ENCODE measurements at places on chromosomes 1 and 21. TPM values are rescaled to one million over a fixed set of nuclear protein-coding genes. Genes with fewer than 3 reads are reported as not detected.

GRCh38 chr1:183808296-183809027 lies 3.5 kb downstream of the RGL1 start:
- H3K27ac ChIP-seq: 0 out of 2 replicates have a peak overlapping the region, but pooled peaks have one; percentile 3
- no peaks in the 10 kb centered on the region for H3K36me3 ChIP-seq
- no peak for DNase-seq
- no peak overlapping the region for H3K4me3 ChIP-seq

DNA sequence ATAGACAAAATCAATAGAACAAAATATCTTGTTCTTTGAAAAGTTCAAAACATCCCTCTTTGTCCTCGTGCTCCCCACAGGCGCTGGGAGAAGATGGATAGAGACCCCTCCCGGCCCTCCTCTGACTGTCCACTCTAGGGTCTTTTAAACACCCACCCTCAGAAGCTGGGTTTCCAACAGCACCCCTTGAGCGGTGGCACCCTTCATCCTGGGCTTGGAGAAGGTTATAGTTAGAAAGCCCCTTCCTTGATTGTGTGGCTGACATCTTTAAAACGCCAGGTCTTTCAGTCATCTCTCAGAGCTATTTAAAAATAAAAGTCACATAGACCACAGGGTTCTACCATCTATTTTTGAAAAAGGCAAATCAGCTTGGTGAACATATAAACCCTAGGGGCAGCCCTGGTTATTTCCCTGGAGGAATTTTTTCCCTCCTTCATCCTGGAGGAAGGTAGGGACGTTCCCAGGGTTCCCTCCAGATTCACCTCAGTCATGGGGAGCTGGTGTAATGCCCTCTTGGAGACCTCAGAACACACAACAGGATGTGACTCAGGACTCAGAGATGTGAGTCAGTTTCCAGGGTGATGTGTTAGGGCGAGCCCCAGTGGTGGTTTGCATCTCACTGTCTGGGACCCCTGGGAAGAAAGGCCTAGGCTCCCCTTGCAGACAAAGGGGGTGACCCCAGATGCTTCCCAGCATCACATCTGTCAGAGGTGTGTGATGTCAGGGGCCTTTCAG lies 138.5 kb downstream of the CLIC6 start:
- no peak overlapping the region for H3K4me3 ChIP-seq
- peaks cover 7% of the 10 kb centered on the region for H3K4me1 ChIP-seq
- H3K36me3 ChIP-seq: peaks cover 11% of the 10 kb centered on the region
- no peaks in the 10 kb centered on the region for H3K27me3 ChIP-seq
- no peak overlapping the region for H3K27ac ChIP-seq

DNA sequence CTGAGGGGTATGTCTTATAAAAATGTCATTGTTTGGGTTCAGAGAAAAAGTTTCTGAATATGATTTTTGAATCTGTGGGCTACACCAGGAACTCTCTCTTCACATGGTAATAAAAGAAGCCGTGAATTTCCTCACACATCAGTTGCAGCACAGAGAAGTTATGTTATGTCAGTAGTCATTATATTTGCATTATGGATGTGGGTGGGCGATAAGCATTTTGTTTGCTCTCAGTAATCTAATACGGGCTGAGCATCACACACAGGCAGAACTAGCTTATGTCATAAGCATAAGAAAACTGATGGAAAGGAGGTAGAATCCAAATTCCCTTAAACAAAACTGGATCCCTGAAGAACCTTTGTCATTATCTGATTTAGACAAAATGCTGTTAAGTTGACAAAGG lies 70.8 kb downstream of the PRDM2 start:
- no peak for DNase-seq
- peaks cover 7% of the 10 kb centered on the region for H3K36me3 ChIP-seq
- no peak overlapping the region for H3K27ac ChIP-seq
- no peak overlapping the region for H3K4me3 ChIP-seq
- H3K4me1 ChIP-seq: peaks cover 6% of the 10 kb centered on the region
- no peaks in the 10 kb centered on the region for H3K27me3 ChIP-seq

DNA sequence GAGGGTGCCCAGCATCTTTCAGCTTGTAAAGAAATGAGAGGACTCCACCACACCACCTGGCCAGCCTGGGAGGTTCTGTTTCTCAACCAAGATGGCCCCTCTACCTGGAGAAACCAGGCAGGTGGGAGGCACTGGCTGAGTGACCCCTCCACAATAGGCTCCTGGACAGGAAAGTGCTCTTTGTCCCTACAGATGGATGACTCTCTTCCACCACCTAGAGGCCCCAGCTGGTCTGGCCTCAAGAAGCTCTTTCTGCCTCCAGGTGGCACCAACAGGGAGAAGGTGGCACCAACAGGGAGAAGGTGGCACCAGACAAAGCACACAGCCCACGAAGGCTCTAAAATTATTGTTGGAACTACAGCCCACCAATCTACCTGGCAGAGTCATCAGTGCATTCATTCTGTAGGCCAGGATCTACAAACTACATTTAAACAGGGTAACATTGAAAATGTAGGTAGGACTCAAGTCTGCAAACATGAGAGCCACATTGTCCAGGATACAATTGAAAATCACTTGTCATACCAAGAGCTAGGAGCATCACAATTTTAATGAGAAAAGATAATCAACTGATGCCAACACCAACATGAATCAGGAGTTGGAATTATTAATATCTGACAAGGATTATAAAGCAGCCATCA lies 14.4 kb downstream of the TMPRSS3 start:
- H3K4me3 ChIP-seq: no peak overlapping the region
- peaks cover 3% of the 10 kb centered on the region for H3K27me3 ChIP-seq
- peaks cover 5% of the 10 kb centered on the region for H3K36me3 ChIP-seq
- peak; percentile 55 for DNase-seq
- no peak overlapping the region for H3K27ac ChIP-seq

The COA6 gene
- total RNA-seq: 44.3 TPM

GRCh38 chr1:32925403-32926162 lies 24.4 kb upstream of the TMEM54 start:
- no peaks in the 10 kb centered on the region for H3K36me3 ChIP-seq
- H3K27ac ChIP-seq: no peak overlapping the region
- H3K4me3 ChIP-seq: peak overlapping the region; percentile 85
- peak; percentile 53 for DNase-seq
- peaks cover 84% of the 10 kb centered on the region for H3K27me3 ChIP-seq
- H3K4me1 ChIP-seq: peaks cover 21% of the 10 kb centered on the region

The PSEN2 gene
- total RNA-seq: 18.4 TPM

DNA sequence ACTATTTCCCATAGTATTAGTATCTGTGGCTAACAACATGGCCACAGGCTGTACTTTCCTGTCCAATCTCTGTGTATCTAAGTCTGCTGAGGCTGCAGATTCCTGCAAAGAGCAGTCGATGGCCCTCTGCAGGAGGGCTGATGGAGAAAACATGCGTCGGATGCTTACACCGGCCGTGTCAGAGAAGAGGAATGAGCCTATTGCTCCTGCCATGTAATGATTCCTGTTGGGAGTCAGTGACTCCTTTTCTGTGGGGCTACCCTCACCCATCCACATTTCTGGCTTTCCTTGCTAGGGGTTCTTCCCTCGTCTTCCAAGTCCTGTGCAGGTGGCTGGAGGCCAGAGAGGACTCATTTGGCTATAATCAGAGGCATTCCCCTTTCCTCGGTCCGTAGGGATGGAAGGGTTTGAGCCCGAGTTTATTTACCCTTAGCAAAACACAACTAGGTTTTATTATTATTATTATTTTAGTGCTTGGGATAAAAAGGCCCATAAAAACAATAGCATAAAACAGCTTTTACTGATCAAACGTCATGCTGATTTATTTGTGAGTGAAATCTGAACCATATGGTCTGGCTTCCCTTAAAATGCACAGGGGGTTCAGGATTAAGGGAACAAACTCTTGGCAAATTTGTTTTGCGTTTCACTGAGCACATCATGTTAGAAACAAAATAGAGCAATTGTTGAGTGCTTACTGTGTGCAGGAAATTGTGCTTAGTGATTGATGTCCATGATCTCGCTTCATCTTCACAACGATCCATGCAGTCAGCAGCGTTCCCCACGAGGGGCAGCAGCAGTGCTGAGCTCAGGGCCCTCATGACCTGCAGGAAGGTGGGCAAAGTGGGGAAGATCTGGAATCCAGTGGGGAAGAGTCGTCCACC lies 70.8 kb downstream of the KIF26B start:
- H3K27ac ChIP-seq: no peak overlapping the region
- no peak overlapping the region for H3K4me3 ChIP-seq
- H3K36me3 ChIP-seq: no peaks in the 10 kb centered on the region
- DNase-seq: no peak

GRCh38 chr1:113893267-113893666 lies 5.9 kb upstream of the BCL2L15 start:
- H3K36me3 ChIP-seq: peaks cover 10% of the 10 kb centered on the region
- no peaks in the 10 kb centered on the region for H3K27me3 ChIP-seq
- no peak overlapping the region for H3K4me3 ChIP-seq
- no peaks in the 10 kb centered on the region for H3K4me1 ChIP-seq
- no peak for DNase-seq
- H3K27ac ChIP-seq: no peak overlapping the region

GRCh38 chr1:235495551-235495950 lies 8.7 kb downstream of the B3GALNT2 start:
- no peak overlapping the region for H3K27ac ChIP-seq
- DNase-seq: no peak

The CLCNKB gene
- total RNA-seq: 2.5 TPM

DNA sequence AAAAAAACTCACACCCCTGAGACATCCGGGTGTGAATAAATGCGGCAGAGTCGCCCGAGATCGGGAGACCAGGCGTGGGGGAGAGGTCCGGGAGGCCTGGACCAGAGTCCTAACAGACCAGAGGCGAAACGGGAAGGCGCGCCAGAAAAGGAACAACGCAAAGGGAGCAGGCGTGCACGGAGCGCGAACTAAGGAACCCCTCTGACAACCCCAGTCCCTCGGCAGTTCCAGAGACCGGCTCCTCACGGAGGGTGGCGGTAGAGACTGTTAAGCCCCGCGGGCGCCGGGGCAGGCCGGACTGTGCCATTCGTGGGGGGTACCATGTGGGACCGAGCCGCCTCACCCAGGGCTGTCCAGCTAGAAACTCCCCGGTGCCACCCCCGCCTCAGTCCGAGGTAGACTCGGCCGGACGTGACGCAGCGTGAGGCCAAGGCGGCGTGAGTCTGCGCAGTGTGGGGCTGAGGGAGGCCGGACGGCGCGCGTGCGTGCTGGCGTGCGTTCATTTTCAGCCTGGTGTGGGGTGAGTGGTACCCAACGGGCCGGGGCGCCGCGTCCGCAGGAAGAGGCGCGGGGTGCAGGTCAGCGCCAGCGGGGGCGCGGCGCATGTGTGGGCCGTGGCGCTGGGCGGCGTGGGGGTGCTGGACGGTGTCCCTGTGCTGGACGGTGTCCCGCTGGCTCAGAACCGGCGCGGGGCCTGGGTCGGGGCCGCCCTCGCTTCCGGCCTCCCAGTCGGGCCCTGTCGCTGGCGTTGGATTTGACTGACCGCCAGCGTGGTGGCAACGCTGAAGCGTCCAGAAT lies at the start of gene PARK7:
TSS of gene PARK7 (plus strand) at position 496 of the 798 bp plus-strand sequence. CDS start 1,075 bp downstream, outside the sequence.
- peaks cover 4% of the 10 kb centered on the region for H3K27me3 ChIP-seq
- H3K27ac ChIP-seq: peak within 1 kb of the TSS; percentile 98
- peaks cover 29% of the 10 kb centered on the region for H3K36me3 ChIP-seq

The CXADR gene
- total RNA-seq: 119 TPM

The C1orf226 gene
- 15.7 TPM for total RNA-seq

The EDN2 gene
- 0.39 TPM for total RNA-seq

The UBL4B gene
- not detected for total RNA-seq

All from WTC11 (cell line).